ENCODE measurements at places on chromosomes 3 and 15.

DNA sequence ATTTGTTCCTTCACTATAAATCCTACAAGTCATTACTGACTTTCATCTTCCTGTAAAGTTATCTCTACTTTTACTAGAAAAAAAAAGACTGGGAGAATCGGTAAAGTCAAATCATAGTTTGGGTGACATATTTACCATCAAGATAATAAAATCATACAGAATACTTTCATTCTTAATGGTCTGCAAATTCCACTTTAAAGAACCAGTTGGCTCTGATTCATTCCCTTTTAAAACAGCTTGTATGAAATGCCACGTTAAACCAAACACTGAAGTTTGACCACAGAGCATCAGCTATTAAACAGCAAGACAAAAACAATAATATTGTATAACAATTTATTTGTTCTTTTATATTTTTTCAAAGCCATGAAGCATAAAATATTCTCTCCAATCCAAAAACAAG, 100.7 kb downstream of the FBN1 start:
- no peak for DNase-seq

- no peak for DNase-seq
These were observed 15.0 kb downstream of the TIGIT start for GRCh38 chr3:114308830-114309229.

- no peak for DNase-seq
These were observed 152.9 kb downstream of the IGF1R start for GRCh38 chr15:98801234-98801561.

GRCh38 chr3:68620211-68620610, 312.1 kb downstream of the TAFA4 start:
- no peak for DNase-seq

DNA sequence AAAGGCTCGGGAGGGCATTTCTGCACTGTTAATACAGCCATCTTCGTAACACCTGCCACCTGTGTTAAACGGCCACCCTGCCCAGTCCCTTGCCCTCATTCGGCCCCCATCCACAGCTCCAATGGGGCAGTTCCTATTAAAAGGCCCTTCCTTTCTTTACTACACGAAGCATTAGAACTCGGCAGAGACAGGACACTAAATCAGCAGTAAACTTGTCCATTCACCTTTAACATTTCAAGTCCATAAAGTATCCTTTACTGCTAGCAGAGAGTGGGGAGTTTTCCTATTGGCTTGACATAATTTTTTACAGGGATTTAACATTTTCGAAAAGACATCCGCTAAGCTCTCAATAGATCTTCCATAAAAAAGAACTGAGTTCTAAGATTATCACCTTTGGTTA, 76.3 kb downstream of the LRRN1 start:
- no peak for DNase-seq

DNA sequence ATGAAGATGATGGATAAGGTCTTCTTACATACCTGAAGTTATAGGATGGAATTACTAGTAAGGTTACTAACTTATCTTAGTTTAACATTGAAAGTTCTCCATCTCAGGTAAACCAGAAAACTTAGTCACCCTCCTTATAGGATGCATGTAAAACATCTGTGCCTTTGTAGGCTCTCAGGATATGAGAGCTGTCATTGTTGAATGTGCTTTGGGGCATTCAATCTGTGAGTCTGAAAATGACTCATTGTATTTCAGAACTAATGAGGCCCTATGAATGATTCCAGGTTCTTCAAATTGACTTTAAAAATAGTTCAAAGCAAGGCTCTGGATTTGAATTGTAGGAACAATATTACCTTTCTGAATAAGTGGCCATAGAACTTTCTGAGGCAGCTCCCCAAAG, 237.7 kb upstream of the AZI2 start:
- no peak for DNase-seq

DNA sequence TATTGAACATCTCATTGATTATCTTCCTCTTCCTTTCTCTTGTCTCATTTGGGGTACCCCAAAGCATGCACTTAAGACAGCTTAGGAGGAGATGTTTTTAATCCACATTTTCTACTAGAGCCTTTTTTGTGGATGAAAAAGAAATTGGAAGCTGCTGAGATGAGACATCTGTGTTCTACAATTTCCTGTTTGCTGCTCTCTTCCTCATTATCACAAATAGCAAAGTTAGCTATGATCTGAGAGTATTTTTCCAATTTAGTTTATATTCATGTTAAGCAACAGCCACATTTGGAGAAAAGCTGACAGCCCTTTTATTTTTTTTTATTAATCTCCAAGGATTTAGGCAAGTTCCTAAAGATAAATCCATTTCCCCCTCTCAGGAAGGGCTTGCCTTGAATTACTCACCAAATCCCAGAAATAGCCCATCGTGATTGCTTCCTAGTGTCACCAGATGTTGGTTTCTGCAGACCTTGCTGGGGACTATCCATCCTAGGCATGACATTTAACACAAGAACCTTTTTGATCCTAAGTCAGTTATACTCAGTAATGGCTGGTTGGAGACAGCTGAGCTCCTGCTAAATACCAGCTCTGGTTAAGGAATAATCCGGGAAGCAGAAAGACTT, 70.8 kb upstream of the FILIP1L start:
- DNase-seq = no peak

GRCh38 chr3:54180921-54181320, 58.6 kb downstream of the CACNA2D3 start:
- no peak for DNase-seq

DNA sequence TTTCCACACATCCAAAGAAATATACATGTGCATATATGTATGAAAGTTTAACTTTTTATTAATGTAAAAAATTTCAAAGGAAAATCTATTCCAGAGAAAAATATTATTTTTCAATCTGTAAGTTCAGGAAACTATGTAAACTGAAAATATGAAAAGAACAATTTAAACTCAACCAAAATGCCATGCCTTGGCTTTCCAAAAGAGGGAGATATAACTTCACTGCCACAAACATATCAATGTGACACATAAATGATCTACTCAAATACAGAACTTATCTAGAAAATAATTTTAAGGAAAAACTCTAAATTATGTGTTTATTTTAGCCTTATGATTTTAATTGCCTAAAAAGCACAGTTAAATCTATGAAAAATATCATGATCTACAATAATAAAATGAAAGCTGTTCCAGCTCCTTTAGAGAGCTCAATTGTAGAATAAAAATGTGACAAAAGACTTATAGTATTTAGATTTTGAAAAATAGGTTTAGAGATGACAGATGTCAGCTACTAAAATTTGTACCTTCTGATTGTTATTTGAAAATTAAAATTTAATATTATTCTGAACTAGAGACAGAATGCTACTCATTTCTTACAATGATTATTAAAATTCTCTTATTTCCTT, 94.8 kb downstream of the GBE1 start:
- DNase-seq = no peak

DNA sequence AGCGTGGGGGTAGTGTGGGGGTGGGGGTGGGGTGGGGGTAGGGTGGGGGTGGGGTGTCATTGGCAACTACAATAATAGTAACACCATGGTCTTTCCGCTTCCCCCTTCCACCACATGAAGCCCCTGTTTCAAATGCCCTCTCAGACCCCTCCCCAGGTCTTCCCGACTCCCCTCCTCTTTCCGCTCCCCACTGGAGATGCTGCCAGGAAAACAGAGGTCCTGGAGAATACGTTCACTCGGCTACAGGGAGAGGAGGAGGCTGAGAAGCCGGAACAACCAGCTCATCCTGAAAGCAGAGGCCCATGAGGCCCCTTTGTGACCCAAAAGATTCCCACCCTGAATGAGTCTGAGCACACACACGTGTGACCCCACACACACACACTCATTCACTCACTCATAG, 75.4 kb downstream of the CPN2 start:
- no peak for DNase-seq

DNA sequence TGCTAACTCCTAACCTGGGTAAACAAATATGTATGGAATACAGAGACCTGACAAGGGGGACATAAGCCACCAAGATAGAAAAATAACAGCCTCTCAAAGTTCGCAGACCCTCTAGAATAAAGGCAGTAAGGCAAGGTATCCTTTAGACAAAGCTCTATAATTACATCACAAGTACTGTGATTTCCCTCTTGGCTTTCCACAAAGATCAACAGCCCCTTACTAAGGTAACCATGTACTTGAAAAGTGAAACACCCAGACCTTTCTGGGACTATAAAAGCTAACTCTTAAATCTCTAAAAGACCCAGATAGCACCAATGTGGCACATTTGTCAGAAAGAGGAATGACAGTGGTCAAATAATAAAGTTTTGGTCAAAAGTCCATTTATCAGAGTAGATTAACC, 51.9 kb downstream of the TBL1XR1 start:
- DNase-seq = no peak

- DNase-seq = no peak
These were observed 27.9 kb downstream of the MED12L start for GRCh38 chr3:151113343-151113742.

DNA sequence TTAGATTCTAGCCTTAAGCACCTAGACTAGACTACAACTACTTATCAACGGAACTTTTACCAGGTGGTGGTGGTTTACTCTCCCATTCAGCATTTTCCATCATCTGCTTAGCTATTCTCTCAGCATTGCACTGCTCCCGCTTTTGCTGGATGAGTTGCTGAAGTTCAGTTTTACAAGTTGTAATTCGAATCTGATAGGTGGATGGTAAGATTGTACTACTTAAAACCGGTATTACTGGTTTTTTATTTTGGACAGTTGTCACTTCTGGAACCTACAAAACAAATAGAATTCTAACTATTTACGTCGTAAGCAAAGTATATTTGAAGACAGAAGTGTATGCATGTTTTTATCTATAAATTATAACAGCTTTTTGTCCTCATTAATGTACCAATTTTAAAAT, 41.1 kb downstream of the PIK3R4 start:
- DNase-seq = no peak
